AG09319 (cell line): ENCODE measurements at places on chromosomes 2 and 18.

DNA sequence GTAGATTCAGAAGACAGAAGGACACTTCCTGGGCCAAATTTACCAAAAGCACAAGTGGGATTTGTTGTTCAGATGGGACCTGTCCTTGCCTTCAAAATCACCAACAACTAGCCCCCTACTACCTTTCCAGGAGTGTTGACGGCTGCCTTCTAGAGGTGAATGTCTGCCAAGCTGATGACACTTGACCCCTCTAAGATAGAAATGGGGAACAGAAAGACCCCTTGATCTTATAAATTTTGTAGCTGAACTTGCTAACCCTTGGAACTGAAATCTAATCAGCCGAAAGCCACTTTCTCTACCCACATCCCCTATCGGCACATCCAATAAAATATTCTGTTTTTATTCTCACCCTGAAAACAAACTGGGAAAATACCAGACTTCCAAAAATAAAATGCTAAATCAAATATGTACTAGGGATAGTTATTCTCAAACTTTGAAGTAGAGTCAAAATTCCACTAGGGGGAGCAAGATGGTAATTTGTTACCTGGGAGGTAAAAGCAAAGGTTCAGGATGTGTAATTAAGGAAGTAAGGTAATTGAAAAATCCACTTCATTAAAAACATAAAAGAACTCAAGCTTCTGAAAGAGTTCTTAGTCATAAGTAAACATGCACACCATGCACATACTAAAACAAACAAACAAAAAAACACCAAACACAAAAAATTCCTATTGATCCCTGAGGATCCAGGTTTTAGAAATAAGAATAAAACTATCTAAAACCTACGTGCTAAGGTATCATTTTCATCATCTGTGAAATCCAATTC is 119.2 kb downstream of the ANKRD44 start:
- no peak for DNase-seq

GRCh38 chr2:120204022-120204405 is 19.2 kb downstream of the TMEM185B start:
- no peak for DNase-seq

DNA sequence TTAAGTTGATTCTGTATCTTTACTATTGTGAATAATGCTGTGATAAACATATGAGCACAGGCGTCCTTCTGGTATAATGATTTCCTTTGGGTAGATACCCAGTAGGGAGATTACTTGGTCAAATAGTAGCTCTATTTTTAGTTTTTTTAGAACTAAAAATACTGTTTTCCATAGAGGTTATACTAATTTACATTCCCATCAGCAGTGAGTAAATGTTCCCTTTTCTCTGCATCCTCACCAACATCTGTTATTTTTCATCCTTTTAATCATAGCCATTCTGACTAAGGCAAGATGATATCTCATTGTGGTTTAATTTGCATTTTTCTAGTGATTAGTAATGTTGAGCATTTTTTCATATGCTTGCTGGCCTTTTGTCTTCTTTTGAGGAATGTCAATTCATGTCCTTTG is 35.1 kb downstream of the PMS1 start:
- peak; percentile 54 for DNase-seq

- no peak for DNase-seq
These were observed 68.2 kb downstream of the ZNF516 start for GRCh38 chr18:76426737-76427305.

DNA sequence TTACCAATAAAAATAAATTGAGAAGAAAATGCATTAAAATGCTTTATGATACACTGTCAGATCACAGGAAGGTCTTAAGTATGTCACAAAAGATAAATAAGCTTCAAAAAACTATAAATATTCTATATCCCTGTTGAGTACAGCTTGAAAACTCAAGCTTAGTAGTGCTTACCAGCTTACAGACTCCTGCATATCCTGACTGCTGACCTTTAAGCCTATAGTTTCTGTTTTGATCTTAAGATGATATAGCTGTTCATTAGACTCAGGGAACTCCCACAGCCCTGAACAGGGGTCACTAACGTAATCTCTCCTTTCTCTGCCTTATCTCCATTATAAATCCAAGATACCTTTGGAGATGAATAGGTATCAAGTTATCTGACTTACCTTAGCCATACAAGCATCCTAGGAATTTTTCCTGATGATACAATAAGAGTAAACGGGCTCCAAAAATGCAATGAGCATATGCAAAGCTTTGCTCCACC is 93.7 kb upstream of the RBBP8 start:
- DNase-seq = no peak

DNA sequence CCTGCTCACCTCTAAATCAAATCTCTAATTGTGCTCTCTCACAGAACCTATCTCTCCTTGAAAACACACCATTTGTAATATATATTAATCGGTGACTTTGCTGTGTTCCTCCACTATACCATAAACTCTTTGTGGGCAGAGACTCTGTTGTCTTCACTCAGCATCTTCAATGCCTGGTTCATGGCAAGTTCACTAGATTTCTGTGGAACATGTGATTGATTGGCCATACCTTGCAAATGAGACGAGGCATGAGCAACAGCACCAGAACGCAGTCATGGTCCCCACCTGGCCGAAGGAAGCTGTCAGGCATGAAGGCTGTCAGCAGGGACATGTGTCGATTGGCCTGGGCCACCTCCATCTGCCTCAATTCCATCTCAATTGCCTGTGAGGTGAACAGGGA is 11.6 kb downstream of the DCTN1 start:
- no peak for DNase-seq

- no peak for DNase-seq
These were observed 8.8 kb downstream of the FOSL2 start for GRCh38 chr2:28401411-28401810.

- DNase-seq = no peak
These were observed 107.7 kb downstream of the UGGT1 start for GRCh38 chr2:128198656-128199055.

DNA sequence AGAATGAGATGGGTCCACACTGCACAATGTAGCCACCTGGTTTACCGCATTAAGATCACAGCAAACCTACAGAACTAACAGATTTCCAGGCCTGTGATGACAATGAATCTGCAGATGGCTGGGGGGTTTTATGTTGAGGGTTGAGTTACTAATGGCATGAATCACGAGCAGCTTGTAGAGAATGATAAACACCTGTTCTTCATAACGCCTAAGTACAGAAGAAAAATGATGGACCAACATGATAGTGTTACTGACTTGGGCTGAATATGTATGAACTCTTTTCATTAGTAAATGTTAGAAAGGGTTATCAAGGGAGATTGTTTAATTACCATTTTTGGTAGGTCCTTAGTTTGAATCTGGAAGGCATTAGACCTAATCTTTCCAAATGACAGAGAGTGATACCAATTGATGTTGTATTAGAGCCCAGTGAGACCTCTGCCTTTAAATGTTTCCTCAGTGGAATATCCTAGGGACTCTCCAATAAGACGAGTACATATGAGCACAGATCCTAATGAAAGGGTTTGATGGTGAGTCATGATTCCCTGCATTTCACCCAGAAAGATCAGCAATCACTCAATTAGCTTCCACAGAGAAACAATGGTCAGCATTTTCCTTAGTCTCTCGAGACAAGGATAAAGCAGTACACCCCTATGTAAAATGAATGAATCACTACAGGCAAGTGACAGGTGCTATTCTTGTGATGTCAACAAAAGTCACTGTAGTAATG is 243.8 kb downstream of the DLGAP1 start:
- DNase-seq = no peak

DNA sequence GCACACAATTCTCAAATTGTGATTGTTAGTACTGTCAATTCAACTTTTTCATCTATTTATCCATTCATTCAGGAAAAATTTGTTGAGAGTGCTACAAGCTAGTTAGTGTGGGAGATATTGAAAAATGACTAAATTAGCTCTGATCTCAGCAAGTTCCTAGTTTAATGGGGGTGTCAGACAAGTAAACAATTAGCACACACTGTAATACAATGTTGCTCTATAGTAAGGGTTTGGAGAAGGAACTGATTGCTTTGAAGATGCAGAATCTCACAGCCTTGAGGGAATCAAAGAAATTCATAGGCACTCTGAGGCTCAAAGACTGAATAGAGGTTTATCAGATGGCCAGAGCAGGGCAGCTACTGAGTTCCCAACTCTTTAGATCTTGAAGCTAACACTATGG is 6.8 kb upstream of the CCNYL1 start:
- DNase-seq = no peak

DNA sequence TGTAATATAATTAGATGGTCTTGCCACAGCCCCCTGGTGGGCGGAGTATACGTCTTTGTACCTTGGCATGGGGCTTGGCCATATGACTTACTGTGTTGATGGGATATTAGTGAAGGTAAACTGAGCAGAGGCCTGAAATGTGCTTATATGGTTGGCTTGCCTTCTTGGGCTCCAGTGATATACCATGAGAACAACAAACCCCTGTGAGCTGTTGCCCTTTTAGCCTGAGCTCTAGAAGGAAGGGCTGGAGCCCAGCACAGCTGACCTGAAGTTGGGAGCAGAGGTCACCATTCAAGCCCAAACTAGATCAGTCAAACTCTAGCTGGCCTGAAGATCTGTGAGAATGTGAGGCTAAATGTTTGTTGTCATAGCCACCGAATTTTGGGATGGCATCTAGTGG is 75.2 kb upstream of the CD302 start:
- DNase-seq = no peak

GRCh38 chr2:74515981-74516633 is 1.9 kb downstream of the TLX2 start:
- no peak for DNase-seq

GRCh38 chr18:44320619-44321460 is 359.8 kb upstream of the SETBP1 start:
- no peak for DNase-seq

DNA sequence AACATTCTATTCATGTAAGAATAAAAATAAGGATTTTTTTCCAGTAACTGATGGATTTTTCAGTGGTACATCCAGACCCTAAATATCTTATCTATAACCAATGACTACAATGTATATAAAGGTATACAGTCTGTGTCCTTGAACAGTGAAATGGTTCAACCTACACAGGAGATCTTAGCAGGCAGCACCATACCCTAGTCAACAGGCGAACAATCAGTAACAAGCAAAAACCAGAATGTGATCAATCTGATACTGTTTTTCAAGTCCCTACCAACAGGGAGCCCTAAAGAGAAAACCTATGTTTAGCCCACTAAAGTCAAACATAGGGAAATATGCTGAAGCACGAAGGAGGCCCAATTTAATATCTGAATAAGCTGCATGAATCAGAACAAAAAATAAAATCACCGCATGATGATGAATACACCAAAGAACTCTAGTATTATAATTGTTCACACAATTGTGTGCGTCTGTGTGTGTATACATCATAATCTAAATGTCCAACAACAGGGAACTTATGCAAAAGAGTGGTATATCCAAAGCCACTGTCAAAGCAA is 26.0 kb downstream of the PTPN2 start:
- DNase-seq = no peak

GRCh38 chr18:49015886-49016647 is 65.3 kb upstream of the SMAD7 start:
- DNase-seq = no peak
